ENCODE measurements at places on chromosomes 5 and 9.

GRCh38 chr5:55308254-55308836, 556 bp downstream of the MTREX start:
- DNase-seq = peak; percentile 27

- no peak for DNase-seq
Measured at GRCh38 chr9:134827559-134827958, 53.1 kb upstream of the FCN2 start.

DNA sequence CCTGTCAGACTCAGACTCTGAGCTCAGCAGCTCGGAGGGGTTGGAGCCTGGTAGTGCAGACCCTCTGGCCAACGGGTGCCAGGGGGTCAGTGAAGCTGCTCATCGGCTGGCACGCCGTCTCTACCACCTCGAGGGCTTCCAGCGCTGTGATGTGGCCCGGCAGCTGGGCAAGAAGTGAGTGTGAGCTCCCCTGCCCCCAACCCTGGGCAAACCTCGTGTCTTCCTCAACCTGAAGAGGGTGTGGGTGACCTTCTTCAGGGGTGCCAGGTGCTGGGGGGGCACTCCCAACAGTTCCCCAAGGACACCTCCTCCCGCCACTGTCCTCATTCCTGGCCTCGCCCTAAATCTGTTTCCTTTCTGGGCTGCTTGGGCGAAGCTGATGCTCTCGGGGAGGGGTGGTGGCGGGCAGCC, 18.6 kb downstream of the PSD2 start:
- DNase-seq = no peak

DNA sequence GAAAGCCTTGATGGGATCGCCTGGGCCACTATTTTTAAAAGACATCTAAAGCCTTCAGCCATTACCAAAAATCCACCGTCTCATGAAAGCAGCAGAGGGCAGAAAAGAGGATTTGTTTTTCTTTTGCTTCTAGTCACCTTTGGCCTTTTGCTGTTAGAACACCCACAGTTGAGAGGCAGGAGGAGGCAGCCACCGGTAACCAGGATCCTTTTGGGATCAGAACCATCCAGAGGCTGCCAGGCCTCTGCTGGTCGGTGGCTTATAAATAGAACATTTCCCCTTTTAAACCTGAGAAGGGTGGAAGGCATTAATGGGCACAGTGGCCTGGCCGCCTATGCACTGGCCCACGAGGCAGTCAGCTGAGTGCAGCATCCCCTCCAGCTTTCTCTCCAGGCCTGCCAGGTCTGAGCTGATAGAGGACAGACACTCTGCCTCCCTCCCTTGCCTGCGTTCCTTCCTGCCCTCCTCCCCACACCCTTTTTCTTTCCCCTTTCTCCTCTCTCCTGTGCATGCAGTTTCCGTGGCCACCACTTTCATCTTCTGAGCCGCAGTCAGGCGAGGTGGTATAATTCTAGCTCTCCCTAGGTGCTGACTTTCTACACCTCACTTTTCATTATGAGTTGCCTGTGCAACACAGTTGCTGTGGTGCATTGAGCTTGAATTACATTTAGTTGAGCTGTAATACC, 253.4 kb downstream of the ARHGAP26 start:
- DNase-seq = no peak

- no peak for DNase-seq
Measured at GRCh38 chr5:109706095-109706494, 16.4 kb downstream of the MAN2A1 start.

GRCh38 chr9:121447321-121447834, 52.3 kb downstream of the GGTA1 start:
- DNase-seq = peak; percentile 5

DNA sequence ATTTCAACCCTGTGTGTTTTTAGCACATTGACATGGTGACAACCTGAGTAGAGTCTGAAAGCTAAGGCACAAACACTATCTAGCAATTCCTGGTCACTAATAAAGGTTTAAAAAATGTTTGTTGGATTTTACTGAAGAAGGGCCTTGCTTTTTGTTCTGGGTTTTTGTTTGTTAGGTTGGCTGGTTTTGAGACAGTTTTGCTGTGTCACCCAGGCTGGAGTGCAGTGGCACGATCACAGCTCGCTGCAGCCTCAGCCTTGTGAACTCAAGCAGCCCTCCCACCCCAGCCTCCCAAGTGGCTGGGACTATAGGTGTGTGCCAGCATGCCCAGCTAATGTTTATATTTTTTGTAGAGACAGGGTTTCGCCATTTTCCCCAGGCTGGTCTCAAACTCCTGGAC, 39.0 kb downstream of the PRKACG start:
- DNase-seq = no peak

DNA sequence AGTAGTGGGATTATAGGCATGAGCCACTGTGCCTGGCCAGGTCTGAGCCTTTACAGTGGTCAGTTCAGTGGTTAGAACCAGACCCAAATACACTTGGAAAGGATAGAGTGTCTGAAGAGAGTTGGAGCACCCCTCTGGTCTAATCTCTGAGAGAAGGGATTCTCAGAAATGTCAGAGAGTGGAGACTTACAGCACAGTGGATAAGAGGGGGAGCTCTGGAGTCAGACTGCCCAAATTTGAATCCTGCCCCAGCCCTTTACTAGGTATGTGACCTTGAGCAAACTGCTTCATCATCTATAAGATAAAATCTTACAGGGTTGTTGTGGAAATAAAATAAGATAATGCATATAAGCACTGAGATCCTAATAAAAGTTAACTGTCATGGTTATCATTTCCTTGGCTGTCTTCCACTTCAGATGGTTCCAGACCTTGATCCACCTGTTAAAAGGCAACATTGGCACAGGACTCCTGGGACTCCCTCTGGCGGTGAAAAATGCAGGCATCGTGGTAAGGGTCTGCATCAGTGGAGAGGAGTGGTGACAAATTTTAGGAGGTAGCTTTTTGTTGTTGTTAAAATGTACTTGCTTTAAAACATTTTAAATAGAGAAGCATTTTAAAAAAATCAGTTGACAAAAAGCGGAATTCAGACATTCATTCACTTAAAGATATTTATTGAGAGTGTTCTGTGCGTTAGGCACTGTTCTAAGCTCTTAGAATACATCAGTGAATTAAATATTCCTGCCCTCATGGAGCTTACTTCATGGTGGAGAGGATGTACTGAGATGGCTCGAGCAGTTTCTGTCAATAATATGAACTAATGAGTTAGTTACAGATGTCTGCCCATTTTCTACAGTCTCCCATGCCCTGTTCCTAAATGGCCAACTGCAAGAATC, 16.0 kb downstream of the SLC36A1 start:
- DNase-seq = no peak

- DNase-seq = no peak
Measured at GRCh38 chr5:133643365-133643764, 31.0 kb upstream of the FSTL4 start.

GRCh38 chr9:69273161-69273560, 51.9 kb upstream of the ENTREP1 start:
- no peak for DNase-seq

DNA sequence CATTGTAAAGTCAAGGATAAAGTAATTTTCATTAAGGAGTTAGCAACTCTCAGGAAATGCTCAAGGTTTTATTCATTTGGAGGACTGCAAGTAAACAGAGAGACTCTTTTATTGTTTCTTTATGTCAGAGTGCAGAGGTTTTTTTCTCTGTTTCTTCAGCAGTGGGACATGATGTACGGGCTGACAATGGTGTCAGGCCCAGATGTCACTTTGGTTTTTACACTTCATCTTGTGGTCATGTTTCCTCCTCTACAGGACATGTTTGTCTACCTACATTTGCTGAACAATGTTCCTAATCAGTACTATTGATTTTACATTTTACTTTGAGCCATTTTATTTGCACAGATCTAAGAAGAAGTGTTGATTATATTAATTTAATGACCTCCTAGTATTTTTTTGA, 72.8 kb upstream of the PARP8 start:
- DNase-seq = no peak

- no peak for DNase-seq
Measured at GRCh38 chr9:112642126-112642525, 75.8 kb downstream of the INIP start.

DNA sequence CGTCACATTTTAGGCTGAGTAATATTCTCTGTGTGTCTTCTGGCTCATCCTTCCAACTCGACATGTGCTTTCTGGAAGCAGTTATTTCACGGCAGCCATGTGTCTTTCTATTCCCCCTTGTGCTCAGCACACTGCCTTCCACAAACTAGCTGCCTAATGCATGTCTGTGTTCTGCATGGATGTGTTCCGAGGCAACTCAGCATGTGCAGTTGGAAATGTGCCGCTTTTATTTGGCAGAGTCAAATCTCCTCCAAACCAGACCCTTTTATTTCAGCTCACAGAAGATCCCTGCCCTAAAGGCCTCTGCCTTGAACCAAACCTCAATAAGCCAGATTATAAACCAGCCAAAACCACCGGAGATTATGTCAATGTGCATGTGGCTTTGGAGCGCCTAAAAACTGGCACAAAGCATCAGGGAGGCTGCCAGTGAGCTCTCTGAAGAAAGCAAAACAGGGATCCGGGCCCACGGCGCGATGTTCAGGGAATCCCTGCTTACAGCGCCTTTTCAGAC, 360.2 kb downstream of the DEPDC1B start:
- DNase-seq = no peak

GRCh38 chr5:154118893-154119336, 71.6 kb upstream of the GALNT10 start:
- DNase-seq = no peak

DNA sequence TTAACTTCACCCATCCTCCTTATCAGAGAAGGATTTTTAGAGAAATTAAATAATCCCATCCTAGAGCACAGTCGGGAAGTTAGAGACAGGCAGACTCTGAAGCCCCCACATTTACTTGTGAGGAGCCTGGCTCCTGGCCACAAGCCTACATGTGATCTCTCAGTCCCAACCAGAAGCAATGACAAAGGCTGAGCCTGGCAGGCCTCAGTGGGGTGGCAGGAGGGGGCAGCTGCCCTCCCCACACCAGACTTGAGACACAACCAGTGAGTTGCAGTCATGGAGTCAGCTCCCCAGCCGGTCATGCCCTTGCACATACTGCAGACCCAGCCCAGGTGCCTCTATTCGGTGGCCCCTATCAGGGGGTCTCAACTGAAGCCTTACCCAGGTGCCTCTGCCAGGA, 11.0 kb downstream of the NAIF1 start:
- DNase-seq = no peak

GRCh38 chr5:38926121-38926520, 80.3 kb downstream of the OSMR start:
- no peak for DNase-seq

DNA sequence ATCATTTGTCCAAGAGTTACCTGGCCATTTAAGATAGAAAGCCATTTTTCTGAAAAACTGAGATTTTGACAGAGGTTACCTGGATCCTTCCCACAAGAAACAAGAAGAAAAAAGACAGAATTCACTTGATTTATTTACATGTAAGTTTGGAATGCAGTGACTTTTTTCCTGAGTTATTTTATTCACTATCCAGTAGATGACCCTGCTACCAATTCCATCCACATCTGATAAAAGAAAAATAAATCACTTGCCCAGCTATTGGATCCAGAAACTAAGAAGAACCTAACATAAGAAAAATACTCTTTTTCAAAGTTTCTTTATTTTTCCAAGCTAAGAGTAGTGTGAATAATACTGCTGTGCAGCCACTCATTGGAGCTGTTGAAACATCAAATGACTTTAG, 275.2 kb downstream of the CETN3 start:
- no peak for DNase-seq

DNA sequence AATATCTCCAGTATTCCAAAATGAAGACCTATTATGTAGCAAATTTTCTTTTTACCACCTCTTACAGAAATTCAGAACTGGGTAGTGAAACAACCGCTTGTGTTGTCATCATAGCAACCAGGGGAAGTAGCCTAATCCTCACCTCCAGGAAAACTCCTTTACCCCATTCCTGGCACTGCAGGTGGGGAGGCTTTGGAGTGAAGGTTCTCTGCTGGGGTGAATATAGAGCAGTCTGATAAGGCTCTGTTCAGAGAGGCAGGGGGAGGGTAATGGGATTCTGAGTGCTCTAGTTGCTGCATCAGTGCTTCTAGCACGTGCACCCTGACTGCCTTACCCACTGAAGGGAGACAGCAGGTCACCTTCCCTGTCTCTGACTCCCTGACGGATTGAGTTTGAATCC, 116.2 kb downstream of the MAN2A1 start:
- no peak for DNase-seq

GRCh38 chr5:98638701-98639100, 134.8 kb upstream of the RGMB start:
- DNase-seq = no peak

- no peak for DNase-seq
Measured at GRCh38 chr5:151722546-151722945, 35.8 kb upstream of the SPARC start.

DNA sequence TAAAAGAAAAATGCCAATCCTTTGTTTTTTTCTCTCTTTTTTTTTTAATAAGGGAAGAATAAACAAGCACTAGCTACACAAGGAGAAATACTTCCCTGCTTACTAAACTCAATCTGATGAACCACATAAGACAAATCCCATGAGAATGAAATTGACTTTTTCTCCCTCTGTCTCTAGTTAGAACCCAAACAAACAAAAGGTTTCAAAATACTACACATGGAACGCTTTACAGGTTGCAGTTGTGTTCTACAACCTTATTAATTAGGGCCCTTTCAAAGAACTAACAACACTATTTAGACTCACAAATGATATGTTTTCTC, 124.5 kb downstream of the PDE4D start:
- DNase-seq = no peak

DNA sequence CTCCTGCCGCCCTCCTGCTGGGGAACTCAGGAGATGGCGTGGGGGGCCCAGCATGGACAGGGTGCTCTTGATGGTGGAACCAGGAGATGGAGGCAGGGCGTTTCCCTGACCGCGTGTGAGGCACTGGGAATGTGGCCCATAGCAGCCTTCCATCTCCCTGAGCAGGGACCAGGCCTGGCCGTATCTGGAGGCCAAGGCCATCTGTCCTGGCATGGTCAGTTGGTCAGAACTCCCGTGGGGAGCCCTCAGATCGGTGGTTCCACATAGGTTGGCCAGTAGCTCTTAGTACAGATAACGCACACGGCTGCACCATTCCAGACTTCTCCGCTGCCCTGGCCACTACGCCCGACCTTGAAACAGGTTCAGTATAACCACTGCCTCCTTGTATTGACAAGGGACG, 77.6 kb downstream of the KCNT1 start:
- no peak for DNase-seq

DNA sequence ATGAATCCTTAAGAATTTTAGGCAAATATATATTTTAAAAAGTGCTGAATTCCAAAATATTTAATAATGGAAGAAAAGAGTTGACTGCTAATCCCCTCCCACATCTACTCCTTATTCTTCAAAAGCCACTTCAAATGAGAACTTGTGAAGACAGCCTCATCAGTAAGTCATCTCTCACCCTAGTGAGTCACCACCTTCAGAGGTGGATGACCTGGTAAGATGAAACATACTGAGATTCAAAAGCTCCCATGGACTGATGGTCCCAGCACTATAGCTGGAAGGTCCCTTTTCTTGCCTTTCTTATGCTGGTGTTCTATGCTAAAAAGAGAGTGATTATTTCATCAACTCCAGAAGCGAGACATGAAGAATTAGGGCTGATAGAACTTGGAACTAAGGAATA, 37.8 kb upstream of the SPDL1 start:
- no peak for DNase-seq

- DNase-seq = no peak
Measured at GRCh38 chr9:133522073-133522910, 2.5 kb downstream of the MYMK start.
